T-helper 2 cell (primary cell): ENCODE measurements at places on chromosomes 3 and 15.

DNA sequence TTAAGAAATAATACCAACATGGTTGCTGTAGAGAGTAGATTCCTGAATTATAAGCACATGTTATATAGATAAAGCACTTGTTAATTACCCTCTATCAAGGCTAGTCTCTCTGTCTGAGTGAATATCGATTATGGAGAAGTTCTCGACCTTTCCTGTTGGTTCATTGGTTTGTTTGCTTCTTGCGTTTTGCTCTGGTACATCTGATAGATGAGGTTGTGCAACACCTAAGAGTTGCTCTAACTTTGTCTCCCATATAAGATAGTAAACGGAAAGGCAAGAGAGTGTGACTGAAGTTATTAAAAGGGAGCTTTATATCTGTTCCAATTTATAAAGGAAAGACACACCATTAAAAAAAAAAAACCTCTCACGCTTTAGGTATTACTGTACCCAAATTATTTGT is 69.0 kb downstream of the PYDC2 start:
- no peak for DNase-seq

DNA sequence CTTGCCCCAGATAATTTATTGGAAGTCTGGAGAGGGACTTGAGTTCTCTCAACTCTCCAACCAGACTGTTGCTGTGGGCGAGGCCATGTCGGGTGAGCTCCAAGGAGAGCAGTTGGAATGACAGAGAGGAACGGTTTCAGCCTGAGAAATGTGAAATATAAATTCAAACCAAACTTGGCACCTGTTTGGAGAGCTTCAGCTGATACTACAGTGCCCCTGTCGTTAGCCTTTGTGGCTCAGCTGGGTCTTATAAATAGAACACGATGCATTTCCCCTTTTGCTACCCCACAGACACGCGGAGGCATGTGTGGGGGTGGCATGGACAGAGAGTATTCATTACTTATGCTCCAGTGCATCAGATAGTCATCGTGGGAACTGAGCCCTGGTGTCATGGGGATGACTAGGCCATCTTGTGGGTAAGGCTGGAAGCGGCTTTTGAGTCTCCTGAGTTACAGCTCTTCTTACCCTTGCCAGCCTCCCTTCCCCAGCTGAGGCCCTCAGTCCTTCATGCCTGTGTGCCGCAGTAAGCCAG is 15.6 kb downstream of the SMAD3 start:
- peak; percentile 63 for DNase-seq

DNA sequence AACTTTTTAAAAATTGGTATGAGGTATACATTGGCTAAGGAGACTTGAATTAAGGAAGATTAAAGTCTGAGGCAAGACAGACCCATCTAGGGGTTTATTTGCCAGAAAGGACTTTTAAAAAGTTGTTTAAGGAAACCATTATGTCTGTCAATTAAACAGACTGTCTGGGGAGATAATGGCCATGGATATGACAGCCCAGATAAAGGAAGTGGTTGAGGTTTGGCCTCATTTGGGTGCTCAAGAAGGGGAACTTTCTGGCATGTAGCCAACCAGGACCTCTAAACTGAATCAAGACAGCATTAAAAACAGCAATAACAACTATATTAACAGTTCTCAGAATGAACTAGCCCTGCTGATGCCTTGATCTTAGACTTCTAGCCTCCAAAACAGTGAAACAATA is 9.9 kb upstream of the CD200R1L start:
- DNase-seq: peak; percentile 85

DNA sequence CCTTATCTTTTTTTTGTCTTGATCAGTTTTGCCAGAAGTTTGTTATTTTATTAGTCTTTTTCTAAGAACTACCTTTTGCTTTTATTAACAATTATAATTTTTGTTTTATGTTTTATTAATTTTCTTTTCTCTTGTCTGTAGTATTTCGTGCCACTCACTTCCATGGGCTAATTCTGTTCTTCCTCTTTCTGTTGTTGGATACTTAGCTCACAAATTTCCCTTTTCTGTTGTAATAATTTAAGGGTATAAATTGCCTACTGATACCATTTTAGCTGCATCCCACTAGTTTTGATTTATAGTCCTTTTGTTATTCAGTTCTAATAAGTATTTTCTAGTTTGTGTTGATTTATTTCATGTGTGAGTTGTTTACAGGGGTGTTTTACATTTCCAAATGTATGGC is 48.6 kb downstream of the SNRK start:
- no peak for DNase-seq

- DNase-seq: peak; percentile 68
These were observed 3.6 kb downstream of the GALNT15 start for GRCh38 chr3:16177962-16178627.

- DNase-seq: no peak
These were observed 23.1 kb downstream of the ABHD6 start for GRCh38 chr3:58260733-58261132.

DNA sequence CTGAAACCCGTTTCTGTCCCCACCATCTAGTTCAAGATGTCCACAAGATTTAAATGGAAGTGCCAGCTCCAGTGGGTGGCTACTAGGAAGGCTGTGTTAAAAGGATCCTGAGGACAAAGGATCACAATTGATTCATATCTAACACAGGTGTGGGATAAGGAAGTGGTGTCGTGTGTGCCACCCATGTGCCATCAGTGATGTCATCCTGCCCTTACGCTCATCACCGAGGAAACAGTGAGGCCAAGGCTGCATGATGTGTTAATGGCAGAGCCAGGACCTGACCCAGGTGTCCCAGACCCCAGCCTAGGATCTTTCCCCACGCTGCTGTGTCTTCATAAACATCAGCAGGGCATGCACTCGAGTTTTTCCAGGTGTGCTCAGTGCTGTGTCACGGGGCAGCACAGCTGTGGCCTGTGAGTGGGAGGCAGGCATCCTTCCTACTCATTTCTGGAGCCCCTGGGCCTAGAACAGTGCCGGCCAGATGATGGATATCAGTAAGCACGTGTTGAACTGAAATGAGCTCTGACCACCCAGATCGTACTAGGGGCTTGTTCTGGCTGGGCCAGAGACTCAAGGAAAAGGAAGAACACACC is 10.6 kb upstream of the TGM5 start:
- DNase-seq: no peak

DNA sequence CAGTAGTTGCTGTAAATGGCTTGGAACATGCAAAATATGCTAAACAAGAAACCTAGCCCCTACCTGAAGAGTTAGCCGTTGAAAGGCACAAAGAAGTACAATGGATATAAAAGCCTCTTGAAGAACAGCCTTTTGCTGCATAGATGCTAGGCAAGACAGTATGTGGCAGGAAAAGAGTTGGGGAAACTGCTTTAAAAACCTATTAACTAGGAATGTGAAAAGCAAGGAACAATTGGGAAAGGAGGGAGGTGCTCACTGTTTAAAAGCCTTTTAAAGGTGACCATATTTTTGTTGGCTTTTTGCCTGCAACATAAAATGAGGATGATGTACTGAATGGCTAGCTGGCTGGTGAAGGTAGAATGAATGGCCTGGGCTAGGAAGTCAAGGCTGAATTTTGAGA is 24.5 kb upstream of the SOX2 start:
- DNase-seq: no peak

GRCh38 chr15:55937040-55937439 is 56.4 kb downstream of the NEDD4 start:
- no peak for DNase-seq

DNA sequence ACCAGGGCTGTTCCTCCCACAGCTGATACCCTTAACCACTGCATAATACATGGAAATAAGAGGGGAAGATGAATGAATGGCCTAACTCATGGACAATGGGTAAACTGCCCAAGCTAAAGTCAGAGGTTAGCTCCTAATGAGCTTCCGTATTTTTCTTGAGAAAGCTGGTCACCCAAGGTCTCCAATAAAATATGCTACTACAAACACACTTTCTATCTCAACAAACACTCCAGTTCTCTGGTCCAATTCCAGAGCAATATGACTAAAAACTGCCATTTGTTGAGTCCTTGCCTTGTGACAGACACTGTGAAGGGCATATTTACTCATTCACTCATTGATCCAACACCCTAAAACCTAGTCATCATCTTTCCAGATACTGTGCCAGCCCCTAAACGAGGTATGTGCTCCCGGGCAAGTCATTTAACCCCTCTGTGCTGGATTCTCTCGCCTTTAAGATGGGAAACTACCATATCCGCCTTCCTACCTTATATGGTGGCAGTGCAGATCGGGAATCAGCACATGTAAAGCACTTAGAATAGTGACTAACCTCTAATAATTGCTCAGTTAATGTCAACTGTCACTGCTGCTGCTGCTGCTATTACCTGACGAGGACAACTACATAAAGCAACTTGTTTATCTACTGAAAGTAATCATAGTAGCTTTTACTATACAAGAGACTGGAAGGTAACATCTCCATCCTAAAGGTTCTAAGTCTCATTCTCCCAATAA is 89.1 kb downstream of the XXYLT1 start:
- DNase-seq: no peak

DNA sequence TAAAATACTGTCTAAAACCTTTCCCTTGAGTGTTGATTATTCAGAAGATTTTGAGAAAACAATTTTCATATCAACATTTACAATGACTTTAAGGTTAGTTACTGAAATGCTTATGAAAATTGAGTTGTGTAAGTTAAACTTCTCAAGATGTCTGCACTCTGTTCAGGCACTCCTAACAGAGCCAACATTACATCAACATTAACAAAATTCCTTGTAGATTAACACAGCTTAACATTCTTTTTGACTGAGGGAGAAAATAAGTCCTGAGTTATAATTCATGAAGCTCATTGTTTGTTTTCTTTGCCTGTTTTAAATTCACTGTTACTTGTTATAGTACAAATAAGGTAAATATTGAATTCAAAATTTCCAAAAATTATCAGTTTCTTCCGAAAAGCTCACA is 9.0 kb downstream of the ACKR4 start:
- DNase-seq: no peak

- DNase-seq: no peak
These were observed 97.3 kb downstream of the RTP4 start for GRCh38 chr3:187465503-187465902.

GRCh38 chr3:67522081-67522480 is 132.3 kb downstream of the SUCLG2 start:
- no peak for DNase-seq

GRCh38 chr3:124810970-124811369 is 76.2 kb downstream of the ITGB5 start:
- DNase-seq: no peak

DNA sequence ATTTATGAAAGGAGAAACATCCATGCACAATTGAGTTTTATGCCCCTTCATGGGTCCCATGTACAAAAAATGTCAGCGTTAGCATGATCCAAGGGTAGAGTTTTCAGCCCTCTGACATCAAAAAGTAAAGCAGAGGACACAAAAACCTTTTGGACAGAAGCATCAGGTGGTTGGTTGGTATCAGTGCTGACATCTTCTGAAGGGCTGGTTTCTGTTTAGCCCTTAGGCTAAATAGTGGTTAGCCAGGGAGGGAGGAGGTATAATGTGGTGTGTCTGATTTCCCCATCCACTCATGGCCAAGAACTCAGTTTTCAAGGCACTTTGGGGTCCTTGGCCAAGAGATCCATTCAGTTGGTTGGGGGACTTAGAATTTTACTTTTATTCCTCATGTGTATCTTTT is 16.5 kb downstream of the CCDC66 start:
- no peak for DNase-seq
